ENCODE measurements at places on chromosomes 3 and 15.

DNA sequence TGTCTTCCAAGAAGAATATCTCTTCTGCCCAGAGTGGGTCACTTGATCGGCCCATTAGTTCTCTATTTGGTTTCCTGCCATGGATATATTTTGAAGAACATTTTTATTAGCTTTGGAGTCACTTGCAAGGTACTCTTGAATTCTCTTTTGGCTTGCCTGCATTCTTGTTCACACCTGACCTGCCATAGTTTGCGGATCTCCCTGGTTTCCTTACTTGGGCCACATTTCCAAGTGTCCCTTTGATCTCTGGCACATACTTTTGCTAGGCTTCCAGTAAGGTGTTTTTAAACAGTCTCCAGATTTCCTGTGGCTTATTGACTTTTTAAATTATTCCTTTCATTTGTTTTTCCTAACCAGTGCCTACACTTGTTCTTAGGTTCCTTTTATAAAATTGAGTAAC is 488.5 kb upstream of the MDFIC2 start:
- DNase-seq: no peak

DNA sequence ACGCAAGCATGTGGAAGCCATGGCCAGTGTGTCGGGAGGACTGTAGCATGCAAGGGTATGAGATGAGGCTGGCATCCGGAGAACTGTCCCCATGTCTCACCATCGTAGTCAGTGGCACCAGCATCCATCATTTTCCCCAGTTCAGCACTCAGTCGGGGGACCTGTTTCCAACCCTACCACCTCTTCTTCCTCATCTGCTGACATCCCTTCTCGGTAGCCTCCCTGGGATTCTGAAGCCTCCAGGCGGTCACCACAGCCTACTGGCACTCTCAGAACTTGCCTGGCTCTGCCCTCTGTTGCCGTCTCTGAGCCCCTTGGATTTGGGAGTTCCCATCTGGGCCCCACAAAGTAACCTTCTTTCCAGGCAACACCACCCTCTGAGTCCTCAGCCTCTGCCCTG is 131.1 kb upstream of the ABHD17C start:
- no peak for DNase-seq

GRCh38 chr3:190024912-190025311 is 95.8 kb downstream of the P3H2 start:
- no peak for DNase-seq

DNA sequence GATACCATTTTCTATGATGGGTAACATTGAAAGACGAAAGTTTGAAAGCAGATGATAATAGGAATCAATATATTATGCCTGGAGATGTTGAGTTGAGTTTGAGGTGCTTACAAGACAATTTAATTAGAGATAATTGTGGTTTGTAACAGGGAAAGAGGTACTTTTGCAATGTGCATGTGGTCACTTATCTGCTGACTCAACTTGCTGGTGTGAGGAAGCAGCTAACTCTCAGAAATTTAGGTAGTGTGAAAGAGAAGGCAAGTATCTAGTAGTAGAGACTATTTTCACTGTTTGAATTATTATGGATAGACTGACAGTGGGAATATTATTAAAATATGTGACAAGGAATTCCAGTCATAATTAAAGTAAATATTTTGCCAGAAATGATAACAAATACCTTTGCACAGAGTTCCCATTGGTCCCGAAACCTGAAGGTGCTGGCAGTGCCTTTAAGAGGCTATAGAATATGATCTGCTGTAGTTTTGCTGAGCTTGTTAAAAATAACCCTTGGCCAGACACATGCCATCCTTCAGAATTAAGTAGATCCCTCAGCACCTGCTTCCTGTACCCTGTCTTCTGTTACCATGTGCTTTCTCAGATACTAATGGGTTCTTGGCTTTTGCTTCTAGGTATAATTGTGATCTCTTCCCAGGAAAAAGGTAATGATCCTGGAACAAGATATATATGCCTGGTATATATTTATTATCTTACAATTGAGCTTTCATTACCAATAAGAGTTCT is 315.9 kb downstream of the BCHE start:
- DNase-seq: no peak

- DNase-seq: no peak
Measured at GRCh38 chr15:100170291-100171210, 171.2 kb downstream of the ADAMTS17 start.

DNA sequence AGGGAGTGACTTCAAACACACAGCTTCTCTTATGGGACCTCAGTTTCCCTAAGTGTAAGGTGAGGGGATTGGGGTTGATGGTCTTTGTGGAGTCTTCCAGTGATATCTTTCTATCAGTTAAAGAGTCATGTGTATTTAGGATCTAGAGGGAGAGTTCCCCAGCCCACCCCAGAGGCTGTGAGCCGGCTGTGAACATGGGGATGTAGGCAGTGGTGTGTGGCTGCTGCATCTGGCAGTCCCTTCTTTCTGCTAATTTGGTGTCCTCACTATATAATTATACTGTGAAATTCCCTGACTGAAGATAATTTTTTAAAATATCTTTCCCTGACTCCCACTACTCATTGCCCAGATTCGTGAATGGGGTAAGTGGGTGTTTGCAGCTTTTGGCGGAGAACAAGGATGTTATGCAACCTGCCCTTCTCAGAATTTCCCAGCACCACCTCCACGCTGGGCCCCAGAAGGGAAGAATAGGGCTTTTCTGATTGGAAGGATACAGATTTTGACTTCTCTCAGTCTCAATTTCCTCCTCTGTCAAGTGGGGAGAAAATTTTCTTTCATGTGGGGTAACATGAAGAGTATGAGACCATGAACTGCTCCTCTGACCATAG is 79.0 kb upstream of the RASGRF1 start:
- no peak for DNase-seq

GRCh38 chr3:149243540-149243939 is 21.9 kb upstream of the CP start:
- DNase-seq: no peak

Measured in non-pigmented ciliary epithelial cell (primary cell).